Stimulated activated CD8-positive, alpha-beta memory T cell treated with anti-CD3 and anti-CD28 coated beads, Interleukin-4, amount 100 ng/mL, for 1 hour (primary cell): ENCODE measurements at places on chromosomes 6 and 20.

DNA sequence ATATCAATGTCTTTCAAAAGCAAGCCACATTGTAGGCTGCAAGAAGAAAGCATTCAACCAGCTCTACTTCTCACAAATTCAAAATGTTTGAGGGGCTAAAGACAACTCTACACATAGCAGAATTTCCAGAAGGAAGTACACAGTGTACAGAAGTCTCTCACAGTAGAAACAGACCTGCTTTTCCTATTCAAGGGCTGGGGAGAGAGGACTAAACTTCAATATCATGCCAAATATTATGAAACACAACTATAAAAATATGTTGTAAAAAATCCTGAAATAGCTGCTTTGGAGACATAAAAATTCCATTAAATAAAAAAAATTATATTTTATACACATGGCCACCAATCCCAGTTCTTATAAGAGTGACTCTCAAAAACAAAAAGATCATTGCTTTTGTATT is 70.8 kb upstream of the IPCEF1 start:
- DNase-seq = no peak

GRCh38 chr6:31737991-31738979 is 1.5 kb upstream of the MSH5 start:
- DNase-seq = peak; percentile 29

GRCh38 chr6:49775043-49775442 is 12.0 kb downstream of the PGK2 start:
- no peak for DNase-seq

DNA sequence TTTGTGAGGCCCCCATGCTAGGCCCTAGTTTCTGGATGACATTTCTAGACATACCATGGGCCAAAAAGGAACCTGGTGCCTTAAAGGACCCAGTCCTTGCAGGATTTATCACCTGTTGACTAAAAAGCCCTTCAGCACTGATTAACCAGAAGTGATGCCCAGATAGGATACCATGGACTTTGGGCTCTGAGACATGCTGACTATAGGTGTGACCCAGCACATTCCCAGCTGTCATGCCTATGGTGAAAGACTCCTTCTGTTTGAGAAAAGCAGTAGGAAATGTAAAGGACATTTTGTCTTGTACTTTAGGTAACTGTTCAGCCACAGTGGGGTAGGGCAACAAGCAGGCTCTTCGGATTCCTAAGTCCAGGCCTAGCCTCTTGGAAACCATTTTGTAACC is 724.2 kb downstream of the CD109 start:
- no peak for DNase-seq

DNA sequence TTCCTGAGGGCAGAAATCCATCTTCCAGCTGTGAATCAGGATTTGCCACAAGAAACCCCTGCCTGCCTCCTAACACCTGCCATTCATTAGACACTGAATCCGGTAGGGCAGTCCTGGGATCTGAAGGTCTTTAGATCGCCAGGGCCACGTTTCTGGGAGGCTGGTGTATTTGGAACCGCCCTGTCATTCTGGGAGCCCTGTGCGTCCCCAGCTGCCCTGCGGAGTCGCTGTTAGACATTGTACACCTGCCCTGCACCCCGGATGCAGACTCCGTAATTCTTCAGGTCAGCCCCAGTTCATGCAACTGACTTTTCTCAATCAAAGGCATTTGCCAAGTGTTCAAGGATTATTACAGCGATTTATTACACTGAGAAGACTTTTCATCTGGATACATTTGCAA is 193.2 kb downstream of the TBC1D7 start:
- no peak for DNase-seq

DNA sequence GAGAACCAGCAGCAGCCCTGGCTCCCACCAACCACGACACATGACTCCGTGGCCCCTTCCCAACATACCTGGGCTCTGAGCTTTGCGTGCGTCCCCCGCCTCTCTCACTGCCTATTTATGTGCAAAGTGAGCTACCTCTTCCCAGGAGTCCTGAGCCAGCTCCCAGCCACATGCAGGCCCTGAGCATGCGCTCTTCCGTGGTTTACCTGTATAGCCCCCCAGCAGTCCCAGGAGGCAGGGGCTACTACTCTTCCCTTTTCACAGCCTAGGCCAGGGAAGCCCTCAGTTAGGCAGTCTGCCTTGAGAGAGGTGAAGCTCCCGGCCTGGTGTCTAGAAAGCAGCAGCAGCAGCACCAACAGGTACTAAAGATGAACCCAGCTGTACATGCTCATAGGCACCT is 114.8 kb upstream of the CDYL start:
- no peak for DNase-seq

DNA sequence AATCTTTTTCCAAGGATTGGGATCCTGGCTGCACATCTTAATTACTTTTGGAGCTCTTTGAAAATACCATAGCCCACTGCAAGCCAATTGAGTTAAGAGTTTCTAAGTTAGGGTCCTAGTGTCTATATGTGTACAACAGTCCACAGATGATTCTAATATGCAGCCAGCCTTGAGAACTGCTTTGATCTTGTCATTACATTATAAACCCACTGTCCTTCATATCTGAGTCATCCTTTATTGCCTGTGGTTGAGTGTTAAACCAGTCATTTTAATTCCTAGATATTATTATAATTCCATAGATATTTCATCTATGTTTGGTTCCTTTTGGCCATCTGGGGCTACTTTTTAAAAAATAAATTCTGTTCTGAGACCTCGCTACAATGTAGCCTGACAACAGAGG is 24.1 kb downstream of the MCM8 start:
- no peak for DNase-seq

- no peak for DNase-seq
These were observed 146.2 kb upstream of the SMLR1 start for GRCh38 chr6:130681028-130681427.

- no peak for DNase-seq
These were observed 6.0 kb downstream of the SYTL3 start for GRCh38 chr6:158655569-158656450.

DNA sequence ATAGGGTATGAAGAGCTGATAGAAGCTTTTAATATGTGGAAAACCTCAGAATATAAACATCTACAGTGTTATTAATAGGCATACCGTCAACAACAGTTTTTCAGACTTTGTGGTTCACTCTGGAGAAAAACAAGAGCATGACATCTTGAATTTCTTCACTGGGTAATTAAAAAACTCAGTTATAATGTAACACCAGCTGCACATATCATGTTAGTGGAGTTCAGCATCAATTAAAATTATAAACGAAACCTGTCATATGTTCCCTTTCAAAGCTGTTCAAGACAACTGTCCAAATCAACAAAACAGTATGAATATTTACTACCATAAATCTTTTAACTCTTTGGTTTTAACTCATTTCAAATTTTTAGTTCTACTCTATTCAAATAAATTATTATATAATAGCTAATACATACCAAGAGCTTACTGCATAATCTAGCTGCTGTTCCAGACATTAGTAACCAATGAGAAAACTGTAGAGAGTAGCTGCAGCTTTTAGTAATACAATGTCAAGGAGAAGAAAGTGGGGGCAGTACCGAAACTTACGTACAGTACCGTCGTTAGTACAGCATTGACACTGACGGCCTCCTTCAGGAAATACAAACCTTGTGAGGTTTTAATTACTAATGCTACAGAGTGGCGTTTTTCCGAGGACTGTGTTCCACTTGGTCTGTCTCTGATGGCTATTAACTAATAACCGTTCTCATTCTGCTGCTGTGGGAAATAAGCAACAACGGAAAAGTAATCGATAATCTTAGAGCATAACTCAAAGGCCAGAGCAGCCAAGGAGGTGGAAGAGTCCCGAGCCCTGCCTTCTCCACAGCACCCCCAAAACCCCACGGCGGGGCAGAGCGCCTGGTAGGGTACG is 532 bp upstream of the PM20D2 start:
- peak; percentile 15 for DNase-seq

DNA sequence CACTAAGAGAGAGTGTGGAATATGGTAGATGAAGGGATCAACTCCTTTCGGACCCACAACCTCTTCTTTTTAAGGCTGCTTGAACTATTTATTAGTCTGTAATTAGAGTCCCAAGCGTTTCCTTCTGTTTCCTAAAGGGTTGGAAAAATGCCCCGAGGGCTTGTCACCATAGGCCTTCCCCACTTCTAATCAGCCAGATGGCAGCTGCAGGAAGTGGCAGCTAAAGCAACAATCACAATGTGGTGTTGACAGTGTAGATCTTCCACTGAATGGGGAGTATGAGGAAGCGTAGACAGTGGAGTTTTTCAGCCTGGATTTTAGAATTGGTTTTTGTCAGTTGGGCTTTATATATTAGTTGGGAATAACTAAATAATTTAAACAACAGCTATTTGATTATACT is 40.6 kb downstream of the SLC35D3 start:
- no peak for DNase-seq

DNA sequence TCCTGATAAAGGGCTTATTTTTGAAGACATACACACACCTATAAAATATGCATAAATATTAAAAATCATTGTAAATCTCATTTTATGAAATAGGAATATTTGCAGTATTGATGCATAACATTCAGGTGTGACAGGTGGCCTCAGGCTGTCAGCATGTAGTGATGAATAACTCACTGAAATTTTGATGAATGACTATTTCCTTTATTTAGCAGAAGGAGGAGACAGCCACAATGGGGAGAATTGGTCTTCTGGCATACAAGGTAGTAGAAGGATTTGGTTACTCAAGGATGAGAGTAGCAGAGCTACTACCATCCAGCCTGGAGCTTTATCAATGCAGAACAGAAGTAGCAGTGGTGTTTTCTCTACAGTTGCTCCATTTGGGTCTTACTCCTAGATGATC is 47.2 kb downstream of the RGS17 start:
- no peak for DNase-seq

GRCh38 chr6:2582268-2582667 is 168.5 kb downstream of the MYLK4 start:
- DNase-seq = no peak

GRCh38 chr6:150119173-150119572 is 23.7 kb upstream of the PPP1R14C start:
- DNase-seq = no peak

- DNase-seq = no peak
These were observed 133.9 kb upstream of the PTPRT start for GRCh38 chr20:43323592-43323991.

- no peak for DNase-seq
These were observed 228.2 kb downstream of the RFPL4B start for GRCh38 chr6:112575309-112575834.

- DNase-seq = no peak
These were observed 2.2 kb upstream of the SNPH start for GRCh38 chr20:1263853-1264252.

GRCh38 chr6:143750877-143751276 is 73.1 kb downstream of the PHACTR2 start:
- no peak for DNase-seq

GRCh38 chr6:36729161-36729524 is 31.5 kb downstream of the RAB44 start:
- DNase-seq = no peak

DNA sequence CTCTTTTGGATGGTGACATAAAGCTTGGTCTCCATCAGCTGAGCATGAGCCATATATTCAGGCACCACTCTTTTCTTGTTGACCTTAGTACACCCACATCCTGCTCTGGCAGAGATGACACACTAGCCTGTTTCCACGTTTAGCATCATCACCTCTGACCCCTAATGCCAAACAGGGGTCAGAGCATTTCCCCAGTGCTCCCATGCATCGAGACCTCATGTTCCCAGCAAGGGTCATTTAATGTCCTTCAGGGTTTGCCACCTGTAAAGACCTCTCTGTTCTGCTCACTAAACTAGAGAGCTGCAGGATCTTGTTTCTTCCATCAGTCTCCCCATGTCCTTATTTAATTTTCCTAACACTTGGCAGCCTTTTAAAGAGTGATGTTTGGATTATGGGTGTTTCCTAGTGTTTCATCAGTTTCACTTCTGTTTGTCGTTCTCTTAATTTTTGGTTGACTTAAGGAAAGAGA is 97.5 kb downstream of the AIG1 start:
- DNase-seq = no peak

GRCh38 chr20:61803915-61804751 is 261.5 kb downstream of the TAF4 start:
- no peak for DNase-seq

GRCh38 chr6:69812746-69813427 is 16.1 kb upstream of the LMBRD1 start:
- DNase-seq = no peak

DNA sequence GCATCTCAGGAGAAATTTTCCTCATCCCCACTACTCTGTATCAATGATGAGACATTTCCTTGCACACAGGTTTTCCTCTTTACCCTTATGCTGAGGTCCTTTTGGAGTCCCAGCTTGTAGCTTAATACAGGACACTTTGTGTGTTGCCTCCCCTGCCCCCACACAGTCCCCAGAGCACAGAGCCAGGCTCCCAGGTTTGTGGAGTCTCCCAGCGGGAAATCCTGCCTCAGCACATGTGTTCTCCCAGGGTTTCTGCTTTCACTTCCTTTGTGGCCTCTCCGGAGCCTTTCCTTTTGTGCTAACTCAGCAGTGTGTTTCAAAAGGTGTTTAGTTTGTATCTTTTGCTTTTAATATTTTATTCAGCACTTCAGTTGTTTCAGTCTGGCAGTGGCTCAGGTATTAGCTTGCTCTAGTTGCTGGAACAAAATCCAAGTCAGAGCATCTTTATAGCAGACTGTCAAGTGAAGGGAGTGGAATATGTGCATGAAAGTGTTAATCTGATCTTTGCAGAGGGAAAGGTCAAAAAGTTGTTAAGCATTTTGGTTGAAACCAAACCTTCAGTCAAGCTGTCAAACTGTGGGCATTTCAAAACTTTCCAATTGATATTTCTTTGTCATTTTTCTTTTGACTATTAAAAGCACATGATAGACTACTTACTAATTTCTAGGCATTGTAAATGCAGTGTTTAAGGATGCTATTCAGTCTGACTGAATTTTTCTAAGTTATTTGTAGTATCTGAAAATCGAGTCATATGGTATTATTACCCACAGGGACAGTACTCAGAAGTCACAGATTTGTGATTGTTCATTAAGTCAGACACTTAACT is 8.6 kb downstream of the SNX9 start:
- no peak for DNase-seq

- DNase-seq = no peak
These were observed 111.1 kb downstream of the FOXO3 start for GRCh38 chr6:108671790-108672189.

DNA sequence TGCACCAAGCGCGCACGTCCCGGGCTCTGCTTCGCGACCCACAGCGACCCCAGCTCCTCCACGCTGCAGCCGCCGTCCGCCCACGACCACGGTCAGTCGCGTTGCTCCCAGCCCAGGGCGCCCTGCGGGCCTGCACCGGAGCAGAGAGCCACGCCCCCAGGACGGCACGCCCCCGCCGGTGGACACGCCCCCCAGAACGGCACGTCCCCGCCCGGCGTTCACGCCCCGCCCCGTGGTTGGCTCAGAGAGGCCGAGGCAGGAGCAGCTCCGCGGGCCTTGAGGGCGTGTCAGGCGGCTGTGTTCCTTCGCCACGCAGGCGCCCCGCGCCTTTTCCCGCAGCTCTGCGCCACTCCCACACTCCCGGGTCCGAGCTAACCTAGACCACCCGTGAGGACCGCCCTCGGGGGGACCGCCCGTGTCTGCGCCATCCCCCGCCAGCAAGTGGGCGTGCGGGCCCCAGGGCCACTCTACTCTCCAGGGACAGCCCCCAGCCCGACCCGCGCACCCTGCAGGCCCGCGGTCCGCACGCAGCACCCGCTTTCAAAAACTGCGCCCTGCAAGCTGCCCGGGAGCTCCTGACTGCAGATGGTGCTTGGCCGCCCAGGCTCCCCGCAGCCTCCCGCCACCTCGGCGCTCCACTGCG is at the start of gene RNASET2:
TSS of gene RNASET2 (minus strand) at position 107 of the 643 bp plus-strand sequence. CDS start 368 bp downstream, outside the sequence.
- DNase-seq = peak; percentile 99
